ENCODE measurements at places on chromosomes 5 and 9. TPM values are rescaled to one million over a fixed set of nuclear protein-coding genes. Genes with fewer than 3 reads are reported as not detected.

Gene GOLGA2
- 108 TPM for total RNA-seq

Gene ANKRD31
- total RNA-seq: 0.54 TPM

Gene AGXT2
- total RNA-seq: not detected

Gene PROP1
- total RNA-seq: not detected

Data from cardiac atrium fibroblast (primary cell).